ENCODE measurements at places on chromosomes 3 and 15. TPM values are rescaled to one million over a fixed set of nuclear protein-coding genes. Genes with fewer than 3 reads are reported as not detected.

Gene CHCHD6
- total RNA-seq, result 9.9 TPM

Gene ITIH3
- not detected for total RNA-seq

Gene GOLGA6L25
- not detected for total RNA-seq

- H3K27ac ChIP-seq, result no peak overlapping the region
- no peaks in the 10 kb centered on the region for H3K36me3 ChIP-seq
- H3K4me3 ChIP-seq, result no peak overlapping the region
- H3K27me3 ChIP-seq, result no peaks in the 10 kb centered on the region
These were observed 28.0 kb downstream of the LSM3 start for GRCh38 chr3:14206548-14207177.

DNA sequence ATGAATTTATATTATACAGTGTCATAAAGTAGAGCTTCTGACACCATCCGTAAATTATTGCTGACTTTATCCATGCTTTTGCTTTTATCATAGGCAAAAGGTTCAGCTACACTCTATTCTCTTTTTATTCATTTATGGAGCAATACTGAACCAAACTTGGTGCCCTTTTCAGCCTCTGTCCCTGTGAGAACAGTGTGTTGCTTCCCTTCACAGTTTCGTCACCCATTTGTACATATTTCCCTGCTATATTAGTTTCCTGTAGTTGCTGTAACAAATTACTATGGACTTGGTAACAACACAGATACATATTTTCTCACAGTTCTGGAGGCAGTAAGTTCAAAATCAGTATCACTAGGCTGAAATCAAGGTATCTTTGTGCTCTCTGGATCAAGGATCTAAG, 2.8 kb upstream of the RPL24 start:
- no peak overlapping the region for H3K4me3 ChIP-seq
- DNase-seq, result no peak
- H3K4me1 ChIP-seq, result peaks cover 44% of the 10 kb centered on the region
- H3K27me3 ChIP-seq, result no peaks in the 10 kb centered on the region
- H3K36me3 ChIP-seq, result peaks cover 17% of the 10 kb centered on the region
- peak overlapping the region; percentile 53 for H3K27ac ChIP-seq

DNA sequence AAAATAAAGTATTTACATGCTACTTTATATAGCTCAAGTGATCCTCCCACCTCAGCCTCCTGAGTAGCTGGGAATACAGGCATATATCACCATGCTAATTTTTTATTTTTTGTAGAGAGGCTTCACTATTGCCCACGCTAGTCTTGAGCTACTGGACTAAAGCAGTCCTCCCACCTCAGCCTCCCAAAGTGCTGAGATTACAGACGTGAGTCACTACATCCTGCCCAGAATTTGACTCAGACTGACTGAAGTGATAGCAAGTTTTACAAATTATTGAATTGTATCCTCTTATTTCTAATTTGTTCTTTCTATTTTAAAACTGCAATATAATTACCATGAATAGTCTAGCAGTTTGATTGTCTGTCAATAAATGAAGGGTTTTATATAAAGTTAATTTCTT, 210.3 kb upstream of the CGNL1 start:
- peaks cover 3% of the 10 kb centered on the region for H3K36me3 ChIP-seq
- peaks cover 10% of the 10 kb centered on the region for H3K4me1 ChIP-seq

DNA sequence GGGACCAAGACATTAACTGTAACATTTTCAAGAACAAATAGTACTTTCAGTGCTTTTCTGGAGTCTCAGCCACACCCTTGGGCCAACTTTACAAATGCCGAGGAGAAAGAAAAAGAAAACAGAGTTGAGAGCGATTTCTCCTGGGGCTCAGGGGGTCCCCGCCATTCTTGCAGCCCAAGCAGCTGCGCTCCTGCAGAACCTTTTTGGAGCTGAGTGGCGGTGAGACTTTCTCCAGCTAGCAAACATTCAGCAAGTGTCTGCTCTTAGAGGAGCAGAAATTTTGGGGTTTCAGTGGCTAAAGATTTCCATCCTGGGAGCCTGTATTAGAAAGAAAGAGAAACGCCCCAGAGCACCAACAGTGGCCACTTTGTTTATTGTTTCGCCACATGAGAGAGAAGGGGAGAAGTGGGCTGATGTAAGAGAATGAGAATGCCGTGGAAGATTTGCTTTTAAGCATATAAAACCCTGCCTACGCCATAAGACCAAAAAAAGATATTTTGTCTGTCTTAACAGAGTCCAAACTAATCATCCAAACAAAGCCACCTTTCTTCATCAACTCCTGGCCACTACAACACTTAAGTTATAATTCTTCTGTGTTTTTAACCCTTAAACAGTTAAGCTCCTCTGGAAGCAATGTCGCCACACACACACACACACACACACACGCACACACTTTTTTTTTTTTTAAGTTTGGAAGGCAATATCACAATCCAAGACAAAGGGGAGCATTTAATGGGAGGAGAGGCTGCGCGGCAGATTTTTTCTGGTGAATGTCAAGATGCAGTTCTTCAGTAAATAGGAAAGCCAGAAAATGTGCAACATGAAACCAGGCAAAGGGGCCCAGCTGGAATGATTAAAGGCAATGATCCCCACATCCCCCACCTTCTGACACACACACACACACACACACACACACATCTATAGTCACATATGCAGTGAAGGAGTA, 19.2 kb downstream of the EID1 start:
- peaks cover 9% of the 10 kb centered on the region for H3K4me1 ChIP-seq
- H3K27ac ChIP-seq, result no peak overlapping the region
- DNase-seq, result no peak
- no peak overlapping the region for H3K4me3 ChIP-seq
- H3K27me3 ChIP-seq, result peaks cover 44% of the 10 kb centered on the region

- no peak overlapping the region for H3K4me3 ChIP-seq
- no peaks in the 10 kb centered on the region for H3K27me3 ChIP-seq
- H3K4me1 ChIP-seq, result no peaks in the 10 kb centered on the region
- no peak for DNase-seq
- H3K36me3 ChIP-seq, result no peaks in the 10 kb centered on the region
- H3K27ac ChIP-seq, result no peak overlapping the region
These were observed 395.1 kb downstream of the UNC13C start for GRCh38 chr15:54373332-54373731.
